ENCODE measurements at places on chromosomes 4 and X.

DNA sequence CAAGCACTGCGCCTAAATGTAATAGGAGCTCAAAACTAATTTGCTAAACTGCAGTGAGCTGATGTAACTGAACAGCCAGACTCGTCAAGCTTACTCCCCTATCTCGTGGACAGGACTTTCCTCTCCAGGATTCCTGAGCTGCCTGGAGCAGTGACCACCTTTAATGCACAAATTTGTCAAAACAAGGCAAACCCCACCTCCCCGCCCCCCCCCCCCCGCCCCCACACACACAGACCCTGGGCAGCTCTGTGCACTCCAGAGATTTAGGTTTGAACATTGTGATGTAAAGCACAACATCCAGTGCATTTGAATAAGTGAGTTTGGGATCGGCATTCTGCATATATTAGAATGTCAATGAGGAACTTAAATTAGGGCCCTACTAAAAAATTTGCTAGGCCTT lies 77.7 kb upstream of the DHX15 start:
- no peak for DNase-seq

DNA sequence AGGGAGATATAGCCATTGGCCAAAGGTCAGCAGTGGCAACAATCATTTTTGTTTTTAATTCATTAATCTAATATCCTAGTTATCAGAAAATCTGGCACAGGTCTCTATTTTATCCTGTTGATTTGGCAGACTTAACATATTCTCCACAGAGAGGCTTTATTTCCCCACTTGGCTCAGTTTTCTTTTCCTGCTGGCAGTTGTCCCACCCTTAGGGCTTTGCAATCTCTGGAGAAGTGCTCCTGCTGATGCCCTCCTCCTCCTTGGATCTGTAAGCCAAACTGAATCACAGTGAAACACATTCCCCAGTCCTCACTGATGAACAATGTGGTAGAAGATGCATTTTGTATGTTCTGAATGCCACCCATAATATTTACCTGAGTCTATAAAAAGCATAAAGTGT lies 889.7 kb downstream of the PDHA2 start:
- no peak for DNase-seq

GRCh38 chrX:84907324-84907968 lies 96.2 kb upstream of the APOOL start:
- DNase-seq = peak; percentile 1

- DNase-seq = no peak
These were observed 8.7 kb upstream of the MSANTD1 start for GRCh38 chr4:3239998-3240920.

GRCh38 chr4:83767067-83767466 lies 231.2 kb downstream of the GPAT3 start:
- DNase-seq = no peak

GRCh38 chr4:156956826-156957368 lies 14.7 kb downstream of the PDGFC start:
- DNase-seq = no peak

- DNase-seq = no peak
These were observed 39.0 kb downstream of the F11 start for GRCh38 chr4:186304866-186305505.

GRCh38 chr4:146236216-146236615 lies 21.9 kb downstream of the REELD1 start:
- DNase-seq = no peak

DNA sequence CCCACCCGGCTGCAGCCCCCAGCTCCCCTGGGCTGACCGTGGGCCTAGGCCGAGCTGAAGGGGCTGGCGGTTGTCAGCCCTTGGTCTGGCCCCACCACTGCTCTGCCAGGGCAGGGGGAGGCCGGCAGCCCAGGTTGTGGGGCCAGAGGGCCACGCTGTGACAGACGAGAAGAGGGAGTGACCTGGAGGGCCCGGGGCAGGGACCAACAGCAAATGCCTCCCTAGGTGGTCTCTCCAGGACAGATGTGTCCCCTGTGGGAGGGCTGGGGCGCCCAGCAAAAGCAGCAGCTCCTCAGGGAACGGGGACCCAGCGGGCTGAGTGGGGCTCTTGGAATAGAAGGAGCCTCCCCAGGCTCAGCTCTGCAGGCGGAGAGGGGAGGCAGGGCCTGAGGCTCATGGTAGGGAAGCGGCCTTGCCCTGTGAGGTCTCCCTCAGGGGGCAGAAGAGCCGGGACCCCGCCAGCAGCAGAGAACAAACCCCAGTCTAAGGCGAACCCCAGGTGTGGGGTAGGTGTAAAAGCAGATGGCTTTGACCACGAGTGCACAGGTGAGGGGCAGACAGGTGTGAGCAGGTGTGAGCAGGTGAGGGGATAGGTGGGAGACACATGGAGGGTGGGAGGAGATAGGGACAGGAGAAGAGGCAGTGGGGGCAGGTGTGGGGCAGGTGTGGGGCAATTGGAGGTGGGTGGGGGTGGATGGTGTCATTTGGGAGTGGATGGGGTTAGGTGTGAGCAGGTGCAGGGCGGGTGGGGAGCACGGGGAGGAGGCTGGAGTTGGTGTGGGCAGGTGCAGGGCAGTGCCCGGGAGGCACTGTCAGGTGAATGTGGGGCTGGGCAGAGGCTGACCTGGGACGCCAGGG lies 34.1 kb upstream of the SPON2 start:
- DNase-seq = no peak

GRCh38 chrX:11558972-11559371 lies 106.7 kb downstream of the ARHGAP6 start:
- DNase-seq = peak; percentile 10

DNA sequence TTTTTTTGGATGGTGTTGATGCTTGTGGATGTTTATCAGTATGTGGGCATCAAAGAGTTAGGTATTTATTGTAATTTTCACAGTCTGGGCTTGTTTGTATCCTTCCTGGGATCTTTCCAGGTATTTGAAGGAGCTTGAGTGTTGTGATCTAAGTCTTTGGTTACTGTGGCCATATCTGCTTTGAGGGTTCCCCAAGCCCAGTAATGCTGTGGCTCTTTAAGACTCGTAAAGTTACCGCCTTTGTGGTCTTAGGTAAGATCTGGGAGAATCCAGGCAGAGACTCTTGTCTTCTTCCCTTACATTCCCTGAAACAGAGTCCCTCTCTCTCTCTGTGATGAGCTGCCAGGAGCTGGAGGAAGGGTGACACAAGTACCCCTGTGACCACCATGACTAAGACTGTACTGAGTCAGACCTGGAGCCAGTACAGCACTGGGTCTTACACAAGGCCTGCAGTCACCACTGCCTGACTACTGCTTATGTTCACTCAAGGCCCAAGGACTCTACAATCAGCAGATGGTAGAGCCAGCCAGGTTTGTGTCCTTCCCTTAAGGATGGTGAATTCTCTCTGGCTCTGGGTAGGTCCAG lies 62.2 kb downstream of the FMR1NB start:
- DNase-seq = no peak
